ENCODE measurements at places on chromosomes 7 and 10.

- DNase-seq: no peak
Observed at GRCh38 chr10:63633677-63634487, 112.7 kb downstream of the REEP3 start.

DNA sequence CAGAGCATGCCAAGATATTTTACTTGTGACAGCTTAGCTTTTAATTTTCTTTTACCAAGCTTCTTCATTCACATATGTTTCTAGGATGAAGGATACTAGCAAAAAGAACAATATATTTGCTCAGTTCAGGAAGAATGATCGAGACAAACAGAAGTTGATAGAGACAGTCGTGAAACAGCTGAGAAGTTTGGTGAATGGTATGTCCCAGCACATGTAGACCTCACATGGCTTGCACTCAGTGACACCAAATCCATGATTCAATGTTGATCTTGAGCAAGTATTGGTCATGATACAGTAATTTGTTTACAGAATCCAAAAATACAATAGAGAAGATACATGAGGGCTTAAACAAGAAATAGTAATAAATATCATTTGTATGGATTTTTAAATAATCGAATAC, 2.5 kb upstream of the CYP26C1 start:
- no peak for DNase-seq

DNA sequence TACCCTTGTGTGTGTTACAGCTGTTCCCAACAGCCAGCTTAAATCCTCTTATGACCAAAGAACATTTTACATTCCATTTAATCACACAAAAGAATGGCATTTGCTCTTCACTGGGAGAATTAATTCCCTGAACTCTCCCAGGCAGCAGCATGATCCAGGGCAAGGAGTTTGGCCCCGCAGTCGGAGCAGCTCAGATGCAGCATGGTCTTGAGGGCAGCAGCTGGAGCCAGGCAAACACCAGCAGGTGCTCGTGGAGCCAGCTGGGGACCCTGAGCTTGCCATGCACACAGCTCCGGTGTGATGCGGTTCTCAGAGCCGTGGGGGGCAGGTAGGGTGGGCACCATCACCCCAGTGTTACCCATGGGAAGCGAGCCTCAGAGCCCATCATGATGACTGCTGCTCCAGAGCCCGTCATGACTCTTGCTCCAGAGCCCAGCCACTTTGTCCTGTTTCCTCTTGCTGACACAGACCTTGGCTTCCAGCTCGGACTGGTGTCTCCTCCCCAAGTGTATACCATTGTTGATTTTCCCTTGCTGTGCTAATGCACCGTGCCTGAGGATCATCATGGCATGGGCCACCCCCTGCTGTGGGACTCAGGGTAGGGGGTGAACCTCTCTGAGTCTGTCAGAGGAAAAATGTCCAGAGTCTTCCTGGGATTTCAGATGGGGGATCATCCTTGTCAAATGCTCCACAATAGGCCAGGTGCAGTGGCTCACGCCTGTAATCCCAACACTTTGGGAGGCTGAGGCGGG, 75.8 kb downstream of the ZRANB1 start:
- DNase-seq: no peak

DNA sequence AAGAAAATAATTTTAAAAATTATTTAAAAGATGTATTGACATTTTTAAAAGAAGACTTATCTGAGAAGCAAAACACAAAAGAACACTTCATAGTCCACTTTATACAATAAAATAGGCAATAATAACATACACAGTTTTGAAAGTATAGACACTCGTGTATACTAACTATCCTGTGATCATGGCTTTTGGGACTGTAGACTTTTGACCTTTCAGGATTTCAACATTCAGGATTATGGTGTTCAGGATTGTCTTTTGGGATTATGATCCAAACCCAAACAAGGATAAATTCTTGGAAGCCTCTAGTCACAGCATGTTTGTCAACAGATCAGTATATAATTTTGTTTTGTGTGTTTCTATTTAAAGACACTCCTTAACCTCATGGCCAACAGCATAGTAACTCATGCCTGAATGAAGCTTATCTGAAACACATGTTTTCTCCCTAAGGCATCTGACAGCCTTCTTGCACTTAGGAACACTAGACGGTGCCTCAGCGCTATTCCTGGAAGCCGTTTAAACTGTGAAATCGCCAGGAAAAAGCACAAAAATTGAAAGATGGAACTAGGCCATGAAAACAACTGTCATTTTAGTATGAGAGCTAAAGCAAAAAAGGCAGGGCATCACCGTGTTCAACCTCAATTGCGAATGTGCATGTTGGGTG, 29.9 kb downstream of the GSAP start:
- DNase-seq: no peak

GRCh38 chr10:21427804-21428481, 97.5 kb downstream of the SKIDA1 start:
- DNase-seq: no peak

GRCh38 chr10:61877887-61878739, 23.4 kb upstream of the ARID5B start:
- no peak for DNase-seq

- no peak for DNase-seq
Observed at GRCh38 chr7:150356265-150356897, 12.2 kb upstream of the REPIN1 start.

GRCh38 chr10:29392376-29393021, 103.6 kb downstream of the LYZL1 start:
- DNase-seq: no peak

- DNase-seq: no peak
Observed at GRCh38 chr10:44387853-44388251, 3.0 kb upstream of the CXCL12 start.

GRCh38 chr7:12303495-12303894, 92.4 kb downstream of the TMEM106B start:
- DNase-seq: no peak

DNA sequence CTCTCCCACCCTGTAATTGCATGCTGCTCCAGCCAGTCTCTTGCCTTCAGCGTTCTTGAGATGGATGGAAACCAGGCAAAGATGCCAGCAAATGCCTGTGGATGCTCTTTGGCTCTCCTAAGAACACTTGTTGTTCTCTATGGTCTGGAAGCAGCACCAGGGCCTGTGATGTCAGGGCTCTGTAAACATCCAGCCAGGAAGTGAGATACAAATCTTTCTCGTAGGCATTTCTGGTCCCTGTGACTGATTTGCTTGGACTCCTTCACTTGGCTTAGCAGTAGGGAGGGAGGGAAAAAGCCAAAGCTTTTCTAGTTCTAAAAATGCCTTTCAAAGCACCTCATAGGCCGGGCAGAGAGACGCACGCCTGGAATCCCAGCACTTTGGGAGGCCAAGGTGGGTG, 201.3 kb downstream of the REEP3 start:
- DNase-seq: no peak

DNA sequence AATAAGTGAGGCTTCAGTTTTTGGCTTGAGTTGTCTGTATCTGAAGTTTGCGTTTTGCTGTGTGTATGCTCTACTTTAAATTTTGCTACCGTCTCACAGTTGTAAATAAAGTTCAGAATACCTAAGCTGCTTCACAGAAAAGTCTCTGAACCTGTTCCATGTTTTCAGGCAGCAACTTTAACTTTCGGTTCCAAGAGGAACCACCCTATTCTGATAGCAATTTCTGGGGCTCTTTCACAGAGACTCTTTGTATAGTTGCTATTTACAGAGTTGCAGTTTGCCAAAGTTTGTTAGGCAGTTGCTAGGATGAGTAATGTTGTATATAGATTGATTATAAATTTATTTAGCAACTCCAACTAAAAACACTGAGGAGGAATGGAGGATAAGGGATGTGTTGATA, 5.7 kb downstream of the FAM221A start:
- DNase-seq: no peak

DNA sequence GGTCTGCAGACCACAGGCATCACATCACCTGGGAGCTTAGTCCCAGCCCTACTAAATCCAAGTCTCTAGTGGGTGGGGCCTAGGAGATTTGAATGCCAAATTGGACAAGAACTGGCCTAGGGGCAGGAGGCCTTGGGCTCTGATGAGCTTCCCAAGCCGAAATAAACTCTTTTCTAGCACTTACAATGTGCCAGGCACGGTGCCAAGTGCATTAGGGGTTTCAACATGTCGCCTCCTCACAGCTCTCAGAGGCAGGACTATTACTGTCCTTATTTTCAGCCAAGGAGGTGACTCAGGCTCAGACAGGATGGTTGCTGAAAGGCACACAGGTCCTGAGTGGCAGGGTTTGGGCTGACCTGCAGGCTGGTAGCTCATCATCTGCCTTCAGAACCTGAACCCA, 9.2 kb upstream of the CPA1 start:
- DNase-seq: no peak

DNA sequence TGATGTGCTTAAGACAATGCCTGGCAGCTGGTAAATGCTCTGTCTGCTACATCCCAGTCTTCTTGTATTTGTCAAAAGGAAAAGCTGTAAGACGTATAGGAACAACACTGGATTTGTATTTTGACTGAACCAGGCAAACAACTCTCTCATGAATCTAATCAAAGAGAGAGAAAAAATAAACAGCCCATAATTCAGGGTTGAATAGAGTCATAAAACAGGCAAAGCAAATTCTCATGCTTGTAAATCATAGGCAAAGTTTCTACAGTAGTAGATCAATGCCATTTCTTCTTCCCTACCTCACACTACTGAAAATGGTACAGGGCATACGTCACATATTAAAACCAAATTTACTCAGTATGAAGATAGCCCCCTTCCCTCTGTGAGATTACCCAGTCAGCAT, 166.3 kb downstream of the SKIDA1 start:
- DNase-seq: no peak

DNA sequence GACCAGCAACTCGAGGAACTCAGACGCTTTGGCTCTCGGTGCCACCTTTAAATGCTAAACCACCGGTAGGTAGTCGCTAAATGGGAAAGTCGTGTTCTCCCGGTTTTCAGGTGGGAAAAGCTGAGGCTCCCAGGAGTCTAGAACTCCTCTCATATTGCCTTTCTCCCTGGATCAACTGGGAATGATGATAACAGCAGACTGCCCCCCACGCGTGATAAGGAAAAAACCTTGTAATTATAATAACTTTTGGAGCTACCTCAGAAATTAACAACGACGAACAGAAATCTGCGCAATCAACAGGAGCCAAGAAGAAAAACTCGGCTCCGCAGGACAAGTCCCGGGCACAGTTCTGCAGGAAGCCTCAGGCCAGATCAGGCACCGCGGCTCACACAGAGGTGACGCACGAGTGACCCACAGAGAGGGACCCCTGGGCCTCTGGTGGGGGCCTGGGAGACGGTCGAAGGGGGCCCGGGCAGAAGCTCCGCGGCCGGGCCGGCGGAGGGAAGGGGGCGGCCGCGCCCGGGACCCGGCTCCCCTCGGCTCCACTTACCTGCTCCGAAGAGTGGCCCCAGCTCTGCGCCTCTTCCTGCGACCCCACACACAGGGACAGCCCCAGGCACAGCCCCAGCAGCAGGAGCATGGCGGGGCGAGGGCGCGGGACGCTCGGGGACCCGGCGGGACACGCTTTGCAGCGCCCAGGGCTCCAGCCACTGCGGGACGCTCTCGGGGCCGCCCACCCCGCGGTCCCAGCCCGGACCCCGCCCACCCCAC, at the start of gene ITIH5:
TSS of gene ITIH5 (minus strand) at position 714 of the 771 bp plus-strand sequence. CDS start at position 640, 74 bp downstream.
- no peak for DNase-seq

- no peak for DNase-seq
Observed at GRCh38 chr7:73650524-73650923, 17.1 kb upstream of the VPS37D start.

GRCh38 chr7:113805976-113806375, 112.8 kb downstream of the PPP1R3A start:
- DNase-seq: no peak

GRCh38 chr7:44144426-44144967, 3.4 kb upstream of the MYL7 start:
- DNase-seq: no peak

DNA sequence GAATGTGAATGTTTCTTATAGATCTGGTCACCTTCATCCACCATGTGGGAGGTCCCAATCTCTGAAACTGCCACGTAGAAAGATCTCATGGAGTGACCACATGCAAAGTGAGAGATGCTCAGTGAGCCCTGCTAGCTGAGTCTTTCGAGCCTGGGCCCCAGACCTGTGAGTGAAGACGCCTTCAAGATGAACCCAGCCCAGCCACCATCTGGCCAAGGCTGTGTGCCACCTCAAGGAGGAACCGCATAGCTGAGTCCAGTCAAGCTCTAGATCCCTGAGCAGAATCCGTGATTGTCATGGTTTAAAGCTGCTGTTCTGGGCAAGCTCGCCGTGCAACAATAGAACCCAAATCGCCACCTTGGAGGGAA, 20.2 kb upstream of the PPIF start:
- DNase-seq: no peak

DNA sequence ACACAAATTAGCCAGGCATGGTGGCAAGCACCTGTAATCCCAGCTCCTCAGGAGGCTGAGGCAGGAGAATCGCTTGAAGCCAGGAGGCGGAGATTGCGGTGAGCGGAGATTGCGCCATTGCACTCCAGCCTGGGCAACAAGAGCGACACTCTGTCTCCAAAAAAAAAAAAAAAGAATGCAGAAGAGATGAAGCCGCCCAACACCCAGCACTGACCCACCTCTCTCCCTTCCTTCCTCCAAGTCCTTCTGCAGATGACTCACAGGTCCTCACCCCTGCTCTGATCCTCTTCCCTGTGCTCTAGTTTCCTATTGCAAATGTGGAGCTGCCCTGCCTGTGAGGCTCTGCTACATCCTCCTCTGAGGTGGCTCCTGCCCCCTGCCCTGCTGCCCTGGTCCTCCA, 22.0 kb upstream of the OPALIN start:
- no peak for DNase-seq

DNA sequence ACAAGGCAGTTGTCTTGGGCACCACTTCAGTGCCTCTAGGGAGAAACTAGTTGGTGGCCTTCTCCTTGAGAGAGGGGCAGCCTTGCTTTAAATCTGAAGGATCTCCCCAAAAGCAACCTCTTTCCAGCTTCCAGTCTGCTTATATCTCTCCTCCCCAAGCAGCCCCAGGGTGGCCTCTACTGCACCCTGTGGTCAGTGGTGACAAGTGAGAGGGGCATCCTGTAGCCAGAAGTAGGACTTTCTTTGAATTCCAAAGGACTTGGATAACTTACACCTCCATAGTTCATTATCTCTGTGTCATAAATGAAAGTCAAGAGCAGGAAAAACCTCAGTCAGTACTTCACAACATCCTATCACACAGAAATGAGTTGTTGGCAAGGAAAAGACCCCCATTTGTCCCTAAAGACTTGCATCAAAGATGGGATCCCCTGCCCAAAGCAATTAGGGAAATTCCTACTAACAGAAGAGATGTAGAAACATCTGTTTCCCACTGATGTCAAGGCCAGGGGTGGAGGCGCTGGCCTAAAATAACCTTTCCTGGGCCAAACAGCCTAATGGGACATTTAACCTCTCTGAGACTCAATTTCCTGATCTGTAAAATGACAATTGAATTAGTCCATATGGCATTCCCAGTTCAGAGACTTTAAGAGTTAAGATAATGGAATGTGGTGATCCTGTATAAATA, 44.0 kb upstream of the ANKRD1 start:
- DNase-seq: no peak

GRCh38 chr7:151731022-151731441, 145.9 kb downstream of the PRKAG2 start:
- no peak for DNase-seq
